ENCODE measurements at places on chromosomes 2 and 18.
A peak's percentile ranks its signal among the peaks of the same experiment; 100 is the strongest.

DNA sequence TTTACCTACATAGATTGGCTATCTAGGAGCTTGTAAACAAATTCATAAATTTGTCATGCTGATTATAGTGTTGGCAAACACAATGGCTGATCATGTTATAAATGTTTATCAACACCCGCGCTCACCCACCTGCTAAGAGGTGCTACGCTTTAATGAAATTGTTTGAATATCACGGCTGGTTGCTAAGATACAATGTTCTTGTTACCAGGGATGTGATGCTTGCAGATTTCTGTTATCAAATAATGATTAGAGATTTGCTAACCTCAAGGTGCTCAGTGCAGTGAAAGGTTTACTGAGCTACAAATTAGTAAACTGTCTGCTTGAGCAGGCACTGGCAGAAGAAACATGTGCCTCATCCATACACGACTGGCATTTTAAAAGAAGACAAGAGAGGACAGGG lies 160.0 kb upstream of the ZEB2 start:
- peak; percentile 45 for DNase-seq

DNA sequence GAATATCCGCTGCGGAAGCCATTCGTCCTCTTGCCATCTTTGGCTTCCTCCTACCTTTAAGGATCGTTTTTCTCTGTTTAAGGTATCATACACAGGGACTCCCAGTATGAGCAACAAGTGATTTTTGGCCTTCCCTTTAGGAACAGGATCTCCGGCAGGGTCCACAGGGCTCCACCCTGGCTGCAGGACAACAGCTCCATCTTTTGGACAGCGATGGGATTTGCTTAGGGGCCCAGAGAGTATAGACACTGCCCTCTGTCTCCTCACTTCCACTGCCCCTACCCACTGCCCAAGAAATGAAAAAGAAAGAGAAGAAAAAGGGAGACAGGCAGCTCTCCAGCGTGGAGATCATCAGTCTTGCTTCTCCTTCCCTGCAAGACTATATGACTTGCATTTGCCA lies 224.5 kb downstream of the UXS1 start:
- no peak for DNase-seq

- DNase-seq = no peak
These were observed 63.5 kb upstream of the FRZB start for GRCh38 chr2:182929972-182930371.

- DNase-seq = no peak
These were observed 154.6 kb upstream of the CTAGE1 start for GRCh38 chr18:22572341-22572740.

GRCh38 chr2:152409386-152410164 lies 74.6 kb downstream of the FMNL2 start:
- DNase-seq = no peak

DNA sequence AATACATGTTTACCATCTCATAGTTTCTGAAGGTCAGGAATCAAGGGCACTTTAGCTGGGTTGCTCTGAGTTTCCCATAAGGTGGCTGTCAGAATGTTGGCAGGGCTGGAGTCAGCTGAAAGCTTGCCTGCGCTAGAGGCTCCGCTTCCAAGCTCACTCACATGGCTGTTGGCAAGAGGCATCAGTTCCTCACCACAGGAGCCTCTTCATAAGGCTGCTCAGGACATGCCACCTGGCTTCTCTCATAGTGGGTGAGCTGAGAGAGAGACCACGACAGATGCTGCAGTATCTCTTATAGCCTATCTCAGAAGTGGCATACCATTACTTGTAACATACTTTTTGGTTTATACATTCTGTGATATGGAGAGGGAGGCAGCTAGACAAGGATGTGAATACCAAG lies 7.2 kb downstream of the HADHB start:
- no peak for DNase-seq

DNA sequence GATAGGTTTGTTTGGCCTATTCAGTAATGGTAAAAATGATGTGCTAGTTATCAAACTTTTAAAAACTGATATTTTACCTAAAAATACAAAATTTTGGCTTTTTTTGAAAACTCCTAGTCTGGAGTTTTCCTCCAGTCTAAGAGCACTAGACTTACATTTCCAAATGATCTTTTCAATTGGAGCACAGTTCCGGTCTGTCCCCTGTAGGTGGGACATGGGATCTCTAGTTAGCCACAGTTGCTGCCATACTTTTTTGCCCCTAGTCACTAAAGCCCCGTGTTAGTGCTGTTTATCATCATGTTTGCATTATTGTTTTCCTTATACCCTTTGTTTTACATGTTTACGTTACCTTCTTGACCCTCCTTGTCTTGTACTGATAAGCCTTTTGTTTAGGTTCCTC lies 52.4 kb downstream of the RELCH start:
- no peak for DNase-seq

DNA sequence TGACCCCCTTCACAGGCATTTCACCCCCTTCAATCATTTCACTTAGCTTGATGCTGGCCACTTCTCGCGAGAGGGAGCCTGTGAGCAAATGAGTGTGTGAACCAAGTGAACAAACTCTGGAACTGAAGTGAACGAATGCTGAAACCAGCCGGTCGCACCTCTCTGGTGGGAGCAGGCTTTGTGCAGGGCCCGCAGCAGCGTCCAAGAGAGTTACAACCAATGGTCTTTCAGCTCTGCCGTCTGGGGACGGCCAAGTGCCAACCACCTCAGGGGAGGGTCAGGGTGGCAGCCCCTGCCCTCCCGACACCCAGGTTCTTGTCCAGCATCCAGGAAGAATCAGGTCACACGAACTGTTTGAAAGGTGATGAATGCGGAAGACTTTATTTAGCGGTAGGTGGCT lies 764.0 kb downstream of the SUCLG1 start:
- no peak for DNase-seq

- no peak for DNase-seq
These were observed 116.3 kb downstream of the ZNF236 start for GRCh38 chr18:76938619-76939018.

DNA sequence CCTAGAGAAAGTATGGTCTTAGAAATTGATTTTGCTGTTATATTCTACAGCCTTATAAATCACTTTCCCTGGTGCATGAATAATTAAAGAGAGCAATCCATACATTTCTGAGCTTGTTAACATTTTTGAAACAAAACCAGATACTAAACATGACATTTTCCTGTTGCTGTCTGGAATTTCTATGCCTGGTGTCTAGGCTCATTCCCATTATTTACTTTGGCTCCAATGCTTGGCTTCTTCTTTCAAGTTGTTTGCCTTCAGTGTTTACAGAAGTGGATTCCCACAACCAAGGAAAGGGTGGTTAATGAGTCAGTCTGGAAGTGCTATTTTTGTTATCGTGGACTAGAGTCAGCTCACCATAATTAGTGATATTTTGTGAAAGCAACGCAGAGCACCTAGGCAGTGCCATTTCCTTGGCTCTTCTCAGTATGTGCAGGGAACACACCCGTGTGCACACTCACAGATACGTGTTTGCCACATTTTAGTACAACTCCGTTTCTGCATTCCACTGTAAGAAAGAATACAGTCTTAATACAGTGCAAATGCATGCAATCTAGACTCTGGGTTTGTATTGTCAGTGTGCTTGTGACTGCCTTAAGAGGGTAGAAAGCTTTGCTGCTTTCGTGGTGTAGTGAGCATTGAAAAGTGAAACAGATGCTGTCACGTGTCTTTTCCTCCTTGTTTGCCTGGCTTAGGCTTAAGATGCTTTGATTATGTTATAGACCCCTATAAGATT lies 185.0 kb upstream of the RASGRP3 start:
- DNase-seq = peak; percentile 40

- DNase-seq = no peak
These were observed 35.9 kb downstream of the NCK2 start for GRCh38 chr2:105780606-105781005.

DNA sequence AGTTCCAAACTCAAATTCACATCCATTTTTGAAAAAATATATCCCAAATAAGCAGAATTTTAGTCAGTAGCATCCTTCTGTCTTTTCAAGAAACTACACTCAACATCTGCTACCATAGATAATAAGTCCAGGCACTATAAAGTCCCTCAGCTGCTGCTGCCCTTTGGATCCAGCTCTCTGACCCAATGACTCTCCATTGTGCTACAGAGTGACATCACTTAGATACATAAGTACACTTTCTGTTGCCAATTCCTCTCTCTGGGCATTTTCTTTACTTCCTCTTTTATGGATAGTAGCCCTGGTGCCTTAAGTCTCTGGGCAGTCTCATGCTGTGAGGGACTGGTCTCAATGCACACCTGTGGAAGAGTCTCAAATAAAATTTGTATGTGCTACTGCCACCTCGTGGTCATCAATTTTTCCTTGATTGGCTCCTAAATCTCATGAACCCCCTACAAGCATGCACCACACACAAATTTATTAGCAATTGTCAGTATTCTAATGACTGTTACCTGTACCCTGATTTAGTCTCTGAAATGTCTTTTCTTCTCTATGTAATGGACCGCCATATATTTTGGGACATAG lies 219.2 kb downstream of the LRP1B start:
- DNase-seq = no peak

- no peak for DNase-seq
These were observed 198.3 kb downstream of the GLI2 start for GRCh38 chr2:120933693-120934573.

Measured in NCI-H1417 treated with DMSO at 0.1 percent for 48 hours (cell line).